ENCODE measurements at places on chromosomes 7 and 10.

GRCh38 chr7:45456105-45456504, 118.1 kb upstream of the ADCY1 start:
- no peak for DNase-seq

GRCh38 chr7:1046722-1047679, 2.7 kb downstream of the GPR146 start:
- peak; percentile 48 for DNase-seq

DNA sequence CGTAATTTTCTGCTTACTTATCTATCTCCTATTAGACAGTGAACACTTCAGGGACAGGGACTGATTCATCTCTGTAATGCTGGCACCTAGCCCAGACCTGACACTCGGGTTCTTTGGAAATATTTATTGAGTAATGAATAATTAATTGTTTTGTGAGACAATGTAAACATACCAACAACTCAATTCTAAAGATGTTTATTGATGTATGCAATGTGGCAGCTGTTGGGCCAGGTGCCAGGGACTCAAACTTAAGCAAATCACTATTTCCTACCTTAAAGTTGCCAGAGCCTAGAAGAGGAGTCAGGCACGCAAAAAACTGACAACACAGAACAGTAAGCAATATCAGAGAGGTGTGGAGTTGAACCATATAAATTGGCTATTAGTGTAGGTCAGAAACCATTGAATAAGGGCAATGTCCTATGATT, 63.6 kb upstream of the BMPER start:
- no peak for DNase-seq

DNA sequence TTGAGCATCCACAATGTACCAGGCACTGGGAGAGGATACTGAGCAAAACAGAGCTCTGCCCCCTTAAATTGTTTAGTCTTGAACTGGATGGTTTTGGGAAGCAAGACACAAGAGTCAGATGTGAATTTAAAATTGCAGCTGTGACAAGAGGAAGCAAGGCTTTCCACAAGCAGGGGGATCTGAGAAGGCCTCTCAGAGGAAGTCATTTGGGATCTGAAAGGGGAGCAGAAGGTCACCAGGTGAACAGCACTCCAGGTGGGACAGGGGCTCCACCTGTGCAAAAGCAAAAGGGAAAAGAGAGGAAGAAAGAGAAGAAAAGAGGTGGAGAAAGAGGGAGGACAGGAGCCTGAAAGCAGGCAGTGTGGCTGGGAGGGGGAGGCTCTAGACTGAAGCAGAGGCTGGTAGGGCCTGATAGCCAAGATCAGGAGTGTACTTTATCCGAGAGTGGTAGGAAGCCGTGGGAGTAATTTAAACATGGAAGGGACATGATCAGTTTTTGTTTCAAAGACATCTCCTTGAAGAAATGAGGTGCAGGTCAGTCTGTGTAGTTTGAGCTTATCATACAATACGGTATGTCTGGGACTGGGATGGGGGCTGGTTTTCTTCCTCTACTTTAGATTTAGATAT, 76.1 kb upstream of the DUSP5 start:
- DNase-seq, result no peak

DNA sequence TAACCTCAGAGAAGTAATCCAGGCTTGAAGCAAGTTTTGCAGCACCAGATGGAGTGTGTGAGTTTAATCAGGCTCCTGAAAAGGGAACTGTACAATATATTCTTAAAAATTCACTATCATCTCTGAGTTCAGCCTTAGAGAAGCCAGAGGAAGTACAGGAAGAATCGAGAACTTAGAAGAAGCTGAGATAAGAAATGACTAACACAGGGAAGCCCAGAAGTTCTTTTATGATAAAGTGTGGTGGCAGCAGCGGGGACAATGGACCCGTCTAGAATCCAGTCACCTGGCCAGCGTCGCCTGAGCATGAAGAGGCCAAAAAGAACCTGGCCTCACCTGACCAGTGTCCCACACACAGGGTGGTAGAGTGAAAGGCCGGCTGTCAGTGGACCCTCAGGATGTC, 161.0 kb downstream of the USP6NL start:
- DNase-seq, result no peak

DNA sequence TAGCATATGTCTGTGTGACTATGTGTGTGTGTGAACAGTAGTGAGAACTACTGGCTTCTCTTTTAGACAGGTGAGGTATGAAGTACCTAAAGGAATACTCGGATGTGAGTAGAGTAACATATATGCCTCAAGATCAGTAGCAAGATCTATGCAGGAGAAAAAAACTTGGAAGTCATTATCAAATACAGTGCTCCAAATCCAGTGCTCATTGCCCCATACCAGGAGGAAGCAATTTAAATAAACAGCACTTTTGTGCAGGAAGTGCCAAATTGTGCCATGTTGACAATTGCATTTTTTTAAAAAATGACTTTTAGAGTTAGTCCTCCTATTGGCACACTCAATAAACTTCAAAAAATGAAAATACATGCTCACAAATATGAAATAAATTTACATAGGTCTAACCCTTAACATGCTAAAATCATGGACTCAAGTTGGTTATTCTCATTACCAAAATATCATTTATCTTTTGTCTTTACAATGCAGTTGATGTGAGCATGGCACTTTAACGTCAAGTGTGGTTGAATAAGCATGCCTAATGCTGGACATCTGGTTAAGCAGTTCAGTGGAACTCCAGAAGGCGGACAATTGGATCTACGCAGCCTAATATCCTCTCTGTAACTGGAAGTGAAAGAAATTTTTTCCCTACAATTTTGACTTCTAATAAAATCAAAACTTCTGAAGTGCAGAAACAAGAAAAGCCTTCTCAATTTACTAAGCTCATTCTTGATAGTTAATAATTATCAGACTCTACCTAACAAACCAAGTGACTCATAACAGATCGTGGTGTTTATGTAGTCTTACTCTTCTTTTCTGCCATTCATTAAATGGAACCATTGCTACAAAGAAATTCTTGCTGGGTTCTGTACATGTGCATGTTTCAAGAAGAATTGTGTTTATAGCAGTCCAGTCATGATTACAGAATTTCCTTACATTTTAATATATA, 195.2 kb downstream of the MDFIC start:
- DNase-seq, result no peak

- DNase-seq, result no peak
Observed at GRCh38 chr10:5565205-5565545, 40.4 kb downstream of the CALML3 start.

DNA sequence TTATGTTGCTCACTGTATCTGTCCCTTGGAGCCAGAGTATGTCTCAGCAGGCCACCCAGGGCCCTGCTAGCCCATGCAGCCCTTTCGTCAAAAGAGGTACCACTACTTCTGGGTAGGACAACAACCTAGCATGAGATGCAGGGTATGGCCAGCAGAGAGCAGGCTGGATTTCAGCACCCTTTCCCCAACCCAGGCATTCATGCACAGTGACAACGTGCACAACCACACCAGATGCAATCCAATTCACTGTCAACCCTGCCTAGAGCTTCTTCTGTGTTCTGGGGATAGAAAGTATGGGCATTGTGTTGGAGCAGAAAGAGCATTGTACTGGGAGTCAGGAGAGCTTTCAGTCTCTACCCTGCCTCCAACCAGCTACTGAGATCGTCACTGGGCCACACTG, 37.9 kb downstream of the JAZF1 start:
- no peak for DNase-seq

DNA sequence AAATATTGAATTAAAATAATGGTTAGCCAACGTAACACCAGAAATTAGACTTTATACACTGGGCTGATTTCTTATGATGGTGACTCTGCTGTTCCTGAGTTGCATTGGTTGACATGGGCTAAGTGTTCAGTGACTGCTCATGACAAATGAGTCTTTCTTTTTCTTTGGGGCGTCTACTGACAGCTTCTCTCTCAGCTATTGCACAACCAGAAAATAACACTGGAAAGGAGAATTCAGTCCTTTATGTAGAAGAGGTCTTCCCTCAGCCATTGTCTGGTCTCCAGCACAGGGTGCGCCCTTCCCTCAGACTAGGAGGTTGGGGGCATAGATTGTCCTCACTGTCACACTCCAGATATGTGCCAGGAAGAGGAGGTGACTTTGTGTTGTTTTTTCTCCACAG, 21.6 kb downstream of the PNLIP start:
- no peak for DNase-seq

DNA sequence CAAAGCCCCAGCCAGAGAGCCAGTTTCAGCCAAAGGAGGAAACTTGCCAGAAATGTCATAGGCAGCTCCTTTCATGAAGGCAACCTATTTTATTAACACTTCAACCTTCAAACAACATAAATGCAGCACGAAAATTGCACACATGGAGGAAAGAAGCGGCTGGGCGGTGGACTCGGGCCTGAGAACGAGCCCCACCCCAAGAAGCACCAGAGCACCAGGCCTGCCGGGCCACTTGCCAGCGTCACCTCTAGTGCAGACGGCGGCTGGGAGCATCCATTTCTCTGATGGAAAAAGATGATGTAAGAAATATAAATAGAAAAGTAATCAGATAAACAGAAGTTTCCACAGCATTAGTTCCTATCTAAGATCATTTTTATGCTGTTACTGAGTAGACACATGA, 100.0 kb downstream of the TCERG1L start:
- DNase-seq, result no peak

DNA sequence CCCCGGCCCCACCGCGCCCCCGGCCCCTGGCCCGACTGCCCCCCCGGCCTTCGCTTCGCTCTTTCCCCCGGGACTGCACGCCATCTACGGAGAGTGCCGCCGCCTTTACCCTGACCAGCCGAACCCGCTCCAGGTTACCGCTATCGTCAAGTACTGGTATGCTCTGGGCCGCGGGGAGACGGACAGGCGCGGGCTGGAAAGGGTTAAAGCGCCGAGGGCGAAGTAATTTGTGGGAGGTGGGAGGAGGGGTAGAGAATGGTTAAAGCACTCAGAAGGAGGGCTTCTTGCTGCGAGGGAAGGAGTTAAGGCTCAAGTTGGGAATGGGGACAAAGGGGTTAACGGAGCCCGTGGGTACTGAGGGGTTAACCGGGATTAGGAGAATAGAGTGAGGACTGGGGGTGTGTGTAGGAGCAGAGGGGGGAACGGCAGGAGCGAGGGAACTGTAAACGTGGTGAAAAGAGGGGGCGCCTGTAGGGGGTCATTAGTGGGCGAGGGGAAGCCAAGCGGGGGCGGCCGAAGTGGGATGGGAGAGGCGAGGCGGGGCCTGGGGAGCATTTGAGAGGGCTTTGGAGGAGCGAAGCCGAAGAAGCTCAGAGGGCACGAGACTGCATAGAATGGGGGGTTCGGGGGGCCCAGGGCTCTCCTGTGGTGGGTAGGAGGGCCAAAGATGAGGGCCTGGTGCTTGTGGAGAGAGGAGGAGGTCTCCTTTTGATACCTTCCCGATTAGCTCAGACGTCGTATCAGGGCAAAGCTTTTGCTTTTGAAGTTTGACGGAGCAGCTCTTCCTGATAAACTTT, 605 bp downstream of the SUFU start:
- DNase-seq, result peak; percentile 35

GRCh38 chr10:80598951-80599350, 61.2 kb downstream of the SH2D4B start:
- no peak for DNase-seq

DNA sequence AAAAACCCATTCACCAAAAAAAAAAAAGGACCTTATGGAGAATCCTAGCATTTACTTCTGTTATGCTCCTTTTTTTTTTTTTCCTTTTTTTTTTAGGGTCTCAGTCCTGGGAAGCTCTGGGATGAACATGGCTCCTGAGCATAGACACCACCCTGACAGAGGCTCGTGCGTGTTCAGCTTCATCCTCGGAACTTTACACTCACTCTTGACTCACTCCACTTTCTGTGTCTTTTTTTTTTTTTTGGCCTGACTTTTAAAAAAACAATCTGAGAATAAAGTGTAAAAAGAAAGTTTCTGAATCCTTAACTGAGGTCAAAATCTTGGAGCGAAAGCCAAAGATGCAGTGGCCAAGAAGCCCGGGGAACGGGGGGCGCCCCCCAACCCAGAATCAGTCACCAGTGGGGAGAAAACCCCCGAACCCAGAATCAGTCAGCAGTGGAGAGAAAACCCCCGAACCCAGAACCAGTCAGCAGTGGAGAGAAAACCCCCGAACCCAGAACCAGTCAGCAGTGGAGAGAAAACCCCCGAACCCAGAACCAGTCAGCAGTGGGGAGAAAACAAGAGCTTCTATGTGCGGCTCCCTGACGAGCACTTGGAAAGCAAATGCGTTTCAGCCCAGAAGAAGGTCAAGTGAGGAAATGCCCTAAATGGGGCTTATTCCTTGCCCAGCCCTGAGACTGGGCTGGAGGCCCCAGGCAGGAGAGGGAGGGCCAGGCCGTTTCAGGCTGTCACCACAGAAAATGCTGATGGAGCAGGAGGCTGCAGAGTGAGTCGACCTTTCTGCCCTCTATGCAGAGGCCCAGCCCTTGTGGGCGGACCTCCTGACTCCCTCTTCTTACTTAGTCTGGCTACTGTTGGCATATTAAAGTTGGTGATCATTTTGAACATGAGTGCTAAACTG, 19.0 kb upstream of the PFKP start:
- DNase-seq, result no peak

DNA sequence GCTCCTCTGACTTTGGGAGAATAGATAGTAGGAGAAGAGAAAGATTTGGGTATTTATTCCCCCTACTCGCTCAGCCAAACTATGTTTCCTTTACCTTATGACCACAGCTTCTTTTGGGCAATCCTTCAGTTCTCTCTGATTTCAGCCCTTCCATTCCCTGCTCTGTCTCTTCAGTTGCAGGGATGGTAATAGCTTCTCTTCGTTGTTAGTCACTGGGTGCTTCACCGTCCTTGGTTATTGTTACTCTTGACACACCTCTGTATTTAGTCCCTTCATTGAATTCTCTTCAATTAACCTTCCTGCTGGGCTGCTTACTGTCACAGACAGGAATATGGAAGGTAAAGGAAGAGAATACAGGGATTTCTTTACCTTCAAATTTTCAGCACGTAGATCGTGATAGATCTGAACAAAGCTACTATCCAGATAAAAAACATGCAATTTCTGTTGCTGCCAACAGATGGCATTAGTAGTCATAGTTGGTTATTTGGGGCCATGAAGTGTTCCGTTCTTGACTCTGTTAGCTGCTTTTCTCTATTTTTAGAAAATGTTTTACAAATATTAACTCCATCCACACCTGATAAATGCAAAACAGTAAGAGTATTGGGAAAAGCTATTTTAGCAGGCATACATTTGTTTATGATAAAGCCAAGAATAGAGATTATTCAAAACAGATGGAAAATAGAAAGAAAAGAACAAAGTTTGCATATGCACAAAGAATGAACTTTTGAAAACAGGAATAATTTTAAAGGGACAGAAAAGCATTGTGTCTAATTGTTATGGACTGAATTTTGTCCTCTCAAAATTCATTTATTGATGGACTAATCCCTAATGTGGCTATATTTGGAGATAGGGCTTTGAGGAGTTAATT, 14.0 kb upstream of the PTTG1IP2 start:
- no peak for DNase-seq

GRCh38 chr10:88901206-88901983, 21.4 kb downstream of the STAMBPL1 start:
- DNase-seq, result no peak

- DNase-seq, result no peak
Observed at GRCh38 chr10:33832124-33832787, 497.8 kb upstream of the NRP1 start.

- no peak for DNase-seq
Observed at GRCh38 chr10:93755443-93756116, 2.2 kb upstream of the LGI1 start.

- DNase-seq, result no peak
Observed at GRCh38 chr7:1942243-1942940, 272.3 kb downstream of the ELFN1 start.

GRCh38 chr7:70533614-70534013, 598.3 kb upstream of the GALNT17 start:
- no peak for DNase-seq
